NCI-H1436 treated with DMSO at 0.1 percent for 48 hours (cell line): ENCODE measurements at places on chromosomes 3 and 15.
A peak's percentile ranks its signal among the peaks of the same experiment; 100 is the strongest.

DNA sequence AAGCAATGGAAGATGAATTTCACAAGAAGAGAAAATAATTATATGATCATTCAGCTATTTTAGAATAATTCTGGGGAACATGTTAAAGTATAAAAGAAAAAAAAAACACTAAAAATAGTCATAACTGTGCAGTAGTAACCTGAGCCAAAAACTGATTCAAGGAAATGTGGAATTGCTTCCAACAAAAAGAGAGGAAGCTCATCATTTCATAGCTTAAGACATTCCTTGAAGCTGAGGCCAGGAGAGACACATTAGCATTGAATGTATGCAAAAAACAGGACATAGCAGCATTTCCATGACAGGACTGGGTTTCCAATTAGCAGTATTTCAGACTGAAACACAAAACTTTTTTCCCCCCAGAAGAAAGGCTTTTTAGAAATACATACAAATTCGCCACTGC is 27.7 kb upstream of the LRRN1 start:
- no peak for DNase-seq

GRCh38 chr3:37466660-37467359 is 292.4 kb upstream of the LRRFIP2 start:
- DNase-seq: peak; percentile 76

- DNase-seq: peak; percentile 19
Measured at GRCh38 chr3:187223799-187224198, 26.5 kb downstream of the RTP1 start.

GRCh38 chr3:9809239-9809614 is 835 bp upstream of the TTLL3 start:
- no peak for DNase-seq

DNA sequence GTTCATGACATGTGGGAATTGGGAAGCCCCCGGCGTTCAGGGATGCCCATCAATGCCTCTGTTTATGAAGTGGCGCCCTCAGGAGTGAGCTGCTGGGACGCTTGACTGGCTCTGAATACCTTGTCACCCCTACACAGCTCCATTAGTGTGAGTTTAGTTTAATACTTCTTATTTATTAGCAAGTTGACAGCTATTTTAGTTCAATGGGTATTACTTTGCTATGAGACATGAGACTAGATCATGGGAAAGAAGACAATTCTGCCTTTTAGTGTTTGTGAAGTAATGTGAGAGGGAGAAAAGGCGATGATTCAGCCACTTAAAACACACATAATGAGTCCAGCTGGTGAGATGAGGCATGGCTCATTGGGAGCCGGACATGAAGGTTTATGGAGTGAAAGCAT is 678.5 kb downstream of the NR2F2 start:
- no peak for DNase-seq

GRCh38 chr15:51576911-51577500 is 45.6 kb downstream of the DMXL2 start:
- no peak for DNase-seq

- DNase-seq: no peak
Measured at GRCh38 chr3:151890721-151891141, 17.3 kb downstream of the SUCNR1 start.

DNA sequence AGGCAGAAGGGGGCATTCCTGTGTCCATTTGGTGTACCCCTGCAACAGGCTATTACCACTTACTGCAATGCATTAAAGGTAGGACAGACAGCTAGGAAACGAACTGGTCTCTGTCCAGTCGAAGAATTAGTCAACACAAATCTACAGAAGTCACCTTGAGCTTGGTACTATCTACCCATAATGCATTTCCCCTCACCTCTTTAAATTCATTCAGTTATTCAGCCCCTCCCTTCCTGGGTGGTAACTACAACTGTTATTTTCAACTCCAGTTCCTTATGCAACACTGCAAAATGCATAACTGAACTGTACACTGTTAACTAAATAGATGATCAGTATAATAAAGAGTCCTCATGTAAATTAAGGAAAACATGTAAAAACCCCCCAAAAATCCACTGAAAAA is 77.6 kb downstream of the MAGI1 start:
- DNase-seq: no peak

- DNase-seq: no peak
Measured at GRCh38 chr3:175659670-175660350, 800.7 kb downstream of the NAALADL2 start.

DNA sequence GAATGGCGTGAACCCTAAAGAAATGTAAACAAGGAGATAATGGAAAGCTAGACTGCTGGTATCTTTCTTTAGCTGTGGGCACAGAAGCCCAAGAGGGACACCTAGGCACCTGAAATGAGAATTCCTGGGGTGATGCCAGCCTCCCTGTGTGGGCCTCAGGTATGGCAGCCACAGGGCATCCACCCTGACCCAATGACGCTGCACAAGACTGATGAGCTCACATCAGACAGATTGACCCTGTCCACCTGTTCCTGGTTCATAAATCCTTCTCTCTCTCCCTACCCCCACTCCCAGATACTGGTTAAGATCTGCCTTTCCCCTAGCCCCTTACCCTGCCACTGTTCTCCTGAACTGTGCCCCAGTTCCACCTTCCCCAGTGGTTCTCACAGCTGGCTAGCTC is 1.5 kb downstream of the GLB1 start:
- no peak for DNase-seq

- DNase-seq: no peak
Measured at GRCh38 chr3:173644086-173645082, 246.8 kb downstream of the NLGN1 start.

DNA sequence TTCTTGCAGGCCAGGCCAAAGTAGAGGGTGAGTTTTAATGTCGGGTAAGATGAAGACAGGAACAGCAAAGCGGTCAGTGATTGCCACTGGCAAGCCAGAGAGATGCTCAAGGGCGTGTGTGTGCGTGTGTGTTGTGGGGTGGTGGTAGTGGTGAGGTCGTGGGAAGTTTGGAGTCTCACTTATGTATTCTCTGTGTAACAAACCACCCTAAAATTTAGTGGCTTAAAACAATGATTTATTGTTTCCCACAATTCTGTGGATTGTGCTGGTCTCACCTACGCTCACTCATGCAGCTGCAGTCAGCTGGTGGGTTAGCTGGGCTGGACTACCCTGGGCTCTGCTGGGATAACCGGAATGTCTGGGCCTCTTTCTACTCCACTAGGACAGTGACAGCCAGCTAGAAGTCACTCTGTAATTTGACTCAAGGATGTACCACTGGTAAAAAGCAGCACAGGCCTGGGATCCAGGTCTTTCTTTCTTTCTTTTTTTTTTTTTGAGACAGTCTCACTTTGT is 50.9 kb upstream of the BHLHE40 start:
- DNase-seq: no peak

- DNase-seq: no peak
Measured at GRCh38 chr15:95567686-95568085, 762.8 kb upstream of the NR2F2 start.

GRCh38 chr3:41498847-41499246 is 299.5 kb downstream of the CTNNB1 start:
- no peak for DNase-seq

GRCh38 chr3:18740631-18741583 is 315.8 kb upstream of the SATB1 start:
- DNase-seq: no peak

DNA sequence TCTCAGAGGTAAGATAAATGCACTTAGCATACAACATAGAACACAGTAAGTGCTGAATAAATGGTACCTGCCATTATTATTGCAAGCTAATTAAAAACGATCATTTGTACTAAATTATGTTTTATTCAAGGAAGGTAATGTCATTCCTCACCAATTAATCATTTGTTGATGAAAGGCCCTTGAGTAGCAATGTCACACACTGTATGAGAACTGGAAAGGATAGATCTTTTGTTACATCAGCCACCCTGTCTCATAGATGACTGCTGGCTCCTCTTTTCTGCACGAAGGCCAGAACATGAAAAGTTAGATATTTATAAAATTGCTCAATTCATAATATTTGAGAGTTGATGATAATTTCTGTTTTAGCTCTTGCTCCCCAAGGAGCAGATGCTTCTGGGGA is 415.4 kb downstream of the RBMS3 start:
- DNase-seq: no peak

GRCh38 chr15:97733373-97733772 is 227.1 kb upstream of the ARRDC4 start:
- DNase-seq: no peak

GRCh38 chr3:56688191-56688590 is 5.1 kb upstream of the TASOR start:
- no peak for DNase-seq

- no peak for DNase-seq
Measured at GRCh38 chr3:22969276-22969675, 233.9 kb upstream of the UBE2E2 start.

DNA sequence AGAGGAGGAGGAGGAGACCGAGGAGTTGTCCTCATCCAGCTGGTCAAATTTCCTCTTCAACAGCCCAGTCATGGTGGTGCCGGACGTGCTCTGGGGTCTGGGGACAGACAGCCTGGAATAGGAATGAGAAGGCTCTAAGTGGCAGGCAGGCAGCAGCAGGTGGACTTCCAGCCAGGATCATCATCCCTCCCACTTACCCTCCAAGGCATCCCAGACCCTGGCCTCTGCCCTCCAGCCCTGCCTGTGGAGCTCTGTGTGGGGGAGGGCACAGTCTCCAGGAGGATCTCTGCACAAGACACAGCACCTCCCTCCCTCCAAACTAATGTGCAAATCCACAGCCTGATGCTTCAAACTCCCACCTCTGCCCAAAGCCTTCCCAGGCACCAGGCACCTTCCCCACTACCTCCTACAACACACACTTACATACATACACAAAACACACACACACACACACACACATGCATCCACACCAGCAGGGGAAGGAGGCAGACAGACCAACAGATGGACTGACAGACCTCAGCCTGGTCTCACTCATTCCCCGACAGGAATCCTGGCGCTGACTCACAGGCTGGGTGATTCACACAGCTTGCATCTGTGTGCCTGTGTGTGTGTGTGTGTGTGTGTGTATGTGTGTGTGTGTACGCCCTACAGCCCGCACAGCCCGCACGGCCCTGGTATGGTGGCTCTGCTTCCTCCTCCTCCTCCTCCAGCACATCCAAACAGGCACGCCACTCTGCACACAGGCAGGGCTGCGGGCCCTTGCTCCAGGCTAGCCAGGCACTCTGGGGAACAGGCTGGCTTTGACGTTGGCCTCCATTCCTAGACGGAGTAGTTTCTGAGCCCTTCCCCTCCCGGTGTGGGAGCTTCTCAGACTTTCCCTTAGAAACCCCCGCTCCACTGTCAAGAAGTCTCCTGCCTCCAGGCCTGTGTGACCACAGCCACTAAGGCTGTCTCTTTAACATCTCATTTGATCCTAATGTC is 6.5 kb downstream of the CSRNP1 start:
- no peak for DNase-seq

- no peak for DNase-seq
Measured at GRCh38 chr15:79410237-79410636, 21.9 kb upstream of the MINAR1 start.

GRCh38 chr3:33831053-33831452 is 32.6 kb downstream of the PDCD6IP start:
- DNase-seq: no peak

DNA sequence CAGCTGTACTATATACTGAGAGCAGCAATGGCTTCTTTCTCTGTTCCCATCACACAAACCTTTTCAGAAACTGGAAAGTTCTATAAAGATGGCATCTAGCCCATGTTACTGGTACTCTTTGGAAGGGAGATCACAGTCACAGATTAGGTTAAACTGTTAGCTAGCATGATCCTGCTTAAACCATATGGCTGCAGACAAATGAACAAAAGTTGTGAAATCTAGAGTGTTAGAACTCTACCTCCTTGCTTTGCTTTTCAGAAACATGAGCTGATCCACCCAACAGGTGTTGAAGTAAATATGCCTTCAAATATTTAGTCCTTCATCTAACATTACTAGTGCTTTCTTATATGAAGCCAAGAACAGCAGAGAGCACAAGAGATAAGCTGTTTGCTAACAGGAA is 102.6 kb downstream of the SNRK start:
- no peak for DNase-seq
